NCI-H1105 (cell line): ENCODE measurements at places on chromosomes 2 and 18.

- DNase-seq, result no peak
Measured at GRCh38 chr2:39175026-39175812, 54.4 kb upstream of the SOS1 start.

DNA sequence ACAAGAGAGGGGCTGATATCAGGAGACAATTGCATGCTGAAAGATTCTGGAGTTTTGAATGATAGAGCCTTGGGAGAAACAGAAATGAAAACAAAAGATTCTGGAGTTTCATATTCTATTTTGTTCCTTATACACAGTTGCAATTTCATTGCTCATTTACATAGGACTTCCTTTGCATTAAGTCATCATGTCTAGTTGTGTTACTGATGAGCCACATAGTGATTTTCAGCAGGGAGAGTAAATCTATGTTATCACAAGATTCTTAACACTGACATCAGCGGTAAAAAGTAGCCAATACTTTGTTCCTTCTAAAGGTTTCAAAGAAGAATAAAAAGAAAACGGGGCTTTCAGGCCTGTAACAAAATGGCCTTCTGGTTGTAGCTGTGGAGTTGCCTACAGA, 7.1 kb downstream of the ADAM17 start:
- no peak for DNase-seq

DNA sequence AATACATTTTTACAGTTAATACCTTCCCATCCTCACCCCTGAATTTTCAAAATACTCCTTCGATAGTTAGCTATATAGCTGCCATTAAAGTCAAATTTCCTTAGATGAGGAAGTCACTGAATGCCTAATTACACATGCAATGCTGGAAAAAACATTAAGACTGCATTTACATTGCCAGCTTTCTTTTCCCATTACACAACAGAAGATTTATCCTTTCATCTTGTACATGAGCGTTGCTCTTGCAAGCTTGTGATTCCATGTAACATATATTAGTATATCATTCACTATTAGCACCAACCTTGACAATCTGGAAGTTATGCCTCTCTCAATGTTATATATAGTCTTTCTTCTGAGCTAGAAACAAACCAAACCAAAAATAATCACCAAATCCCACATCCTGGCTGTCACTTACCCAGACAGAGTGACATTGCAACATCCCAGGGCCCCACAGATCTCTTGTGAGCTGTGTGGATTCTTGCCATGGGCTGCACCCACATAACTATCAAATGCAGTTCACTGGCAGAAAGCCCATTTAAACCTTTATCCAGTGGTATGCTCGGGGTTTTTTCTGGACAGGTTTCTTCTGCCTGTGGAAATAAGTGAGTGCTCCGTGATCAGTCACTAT, 79.2 kb upstream of the PAPOLG start:
- DNase-seq, result no peak

GRCh38 chr18:67485655-67486054, 30.9 kb downstream of the DSEL start:
- DNase-seq, result no peak

GRCh38 chr2:198815626-198816025, 642.1 kb downstream of the SATB2 start:
- no peak for DNase-seq

DNA sequence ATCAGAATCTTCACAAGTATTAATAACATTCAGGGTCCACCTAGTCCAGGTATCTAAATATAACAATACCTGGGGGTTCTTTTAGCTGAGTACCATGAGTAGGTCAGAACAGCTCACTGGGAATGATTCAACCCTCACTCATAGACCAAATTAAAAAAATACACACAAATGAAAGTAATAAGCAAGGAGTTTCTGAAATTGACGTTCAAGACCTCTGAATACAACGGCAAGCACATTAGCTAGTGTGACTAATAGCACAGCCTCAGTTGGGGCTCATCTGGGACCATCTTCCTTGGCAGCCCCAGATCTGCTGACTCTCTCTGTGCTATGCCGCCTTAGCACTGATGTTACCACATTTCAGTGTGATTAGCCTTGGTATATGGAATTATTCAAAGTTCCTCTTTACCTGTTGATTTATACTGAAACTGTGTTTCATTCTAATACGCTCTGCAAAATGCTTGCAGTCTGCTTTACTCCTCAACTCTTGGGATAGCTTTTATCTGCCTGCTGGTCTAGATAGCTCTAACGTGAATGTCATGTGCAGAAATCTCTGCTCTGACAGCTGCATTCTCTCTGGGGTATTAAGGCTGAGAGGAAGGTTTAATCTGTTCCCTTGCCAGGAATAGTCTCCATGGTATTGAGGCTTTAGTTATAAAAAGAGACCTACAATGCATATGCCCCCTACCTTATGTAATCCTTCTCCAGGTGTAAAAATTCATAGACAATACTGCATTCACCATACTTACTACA, 153.3 kb downstream of the METTL4 start:
- no peak for DNase-seq

GRCh38 chr2:242063436-242063835, 193.9 kb downstream of the RTP5 start:
- DNase-seq, result no peak

GRCh38 chr2:54680397-54681041, 42.9 kb upstream of the EML6 start:
- DNase-seq, result no peak

GRCh38 chr2:136305517-136306192, 187.7 kb upstream of the CXCR4 start:
- no peak for DNase-seq
